ENCODE measurements at places on chromosomes 5 and 9. TPM values are rescaled to one million over a fixed set of nuclear protein-coding genes. Genes with fewer than 3 reads are reported as not detected.

DNA sequence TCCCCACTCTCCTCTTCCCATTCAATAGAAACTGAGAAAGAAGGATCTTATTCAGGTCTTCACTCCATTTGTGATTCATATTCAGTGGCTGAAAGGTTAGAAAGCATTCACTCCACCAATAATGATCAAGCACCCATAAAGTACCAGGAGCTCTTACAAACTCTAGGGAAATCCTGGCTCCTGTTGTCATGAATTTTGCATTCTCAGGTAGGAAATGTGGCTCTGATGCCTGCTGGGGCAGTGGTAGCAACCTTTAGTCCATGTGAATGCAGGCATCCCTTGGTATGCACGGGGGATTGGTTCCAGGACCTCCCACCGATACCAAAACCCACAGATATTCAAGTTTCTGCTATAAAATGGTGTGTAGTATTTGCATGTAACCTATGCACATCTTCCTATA is 3.6 kb upstream of the RORB start:
- H3K27ac ChIP-seq, result no peak overlapping the region
- H3K4me1 ChIP-seq, result peaks cover 10% of the 10 kb centered on the region
- no peaks in the 10 kb centered on the region for H3K36me3 ChIP-seq
- no peak for DNase-seq
- H3K27me3 ChIP-seq, result no peaks in the 10 kb centered on the region
- H3K4me3 ChIP-seq, result no peak overlapping the region

DNA sequence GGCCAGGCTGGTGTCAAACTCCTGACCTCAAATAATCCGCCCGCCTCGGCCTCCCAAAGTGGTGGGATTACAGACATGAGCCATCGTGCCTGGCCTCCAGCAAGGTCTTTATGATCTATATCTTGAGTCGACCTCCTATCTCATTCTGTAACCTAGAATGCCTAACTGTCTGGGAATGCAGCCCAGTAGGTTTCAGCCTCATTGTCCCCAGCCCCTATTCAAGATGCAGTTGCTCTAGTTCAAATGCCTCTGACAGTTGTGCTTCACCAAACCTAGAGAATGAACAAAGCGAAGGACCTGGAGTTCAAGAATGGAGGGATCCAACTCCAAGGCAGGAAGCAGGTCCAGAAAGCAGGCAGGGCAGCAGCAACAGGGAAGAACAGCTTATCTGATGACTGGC is 30.8 kb downstream of the GLRX start:
- no peaks in the 10 kb centered on the region for H3K27me3 ChIP-seq
- H3K27ac ChIP-seq, result no peak overlapping the region
- no peaks in the 10 kb centered on the region for H3K36me3 ChIP-seq
- no peaks in the 10 kb centered on the region for H3K4me1 ChIP-seq
- no peak overlapping the region for H3K4me3 ChIP-seq
- no peak for DNase-seq

DNA sequence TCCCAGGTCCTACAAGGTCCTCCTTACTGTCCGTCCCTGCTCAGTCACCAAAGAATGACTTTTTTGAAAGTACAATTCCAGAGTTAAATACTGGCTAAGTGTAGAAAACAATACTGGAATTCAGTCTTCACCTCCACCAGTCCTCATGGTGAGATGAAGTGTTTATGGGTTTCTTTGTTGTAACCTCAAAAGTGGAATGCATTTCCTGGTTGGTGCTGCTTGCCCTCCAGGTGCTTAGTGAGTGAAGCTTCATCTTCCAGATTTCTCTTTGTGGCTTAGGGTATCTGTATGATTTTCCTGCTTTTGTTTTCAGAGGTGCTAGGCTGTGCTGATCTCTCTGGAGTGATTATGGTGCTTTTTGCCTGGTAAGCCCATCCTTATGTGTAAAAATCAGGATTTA is 49.4 kb upstream of the DHFR start:
- no peak overlapping the region for H3K27ac ChIP-seq
- peaks cover 8% of the 10 kb centered on the region for H3K4me1 ChIP-seq
- H3K4me3 ChIP-seq, result no peak overlapping the region
- no peak for DNase-seq
- no peaks in the 10 kb centered on the region for H3K27me3 ChIP-seq

- no peaks in the 10 kb centered on the region for H3K36me3 ChIP-seq
- no peak for DNase-seq
- no peaks in the 10 kb centered on the region for H3K4me1 ChIP-seq
- no peak overlapping the region for H3K4me3 ChIP-seq
Observed at GRCh38 chr5:8660133-8660893, 791.4 kb downstream of the MTRR start.

DNA sequence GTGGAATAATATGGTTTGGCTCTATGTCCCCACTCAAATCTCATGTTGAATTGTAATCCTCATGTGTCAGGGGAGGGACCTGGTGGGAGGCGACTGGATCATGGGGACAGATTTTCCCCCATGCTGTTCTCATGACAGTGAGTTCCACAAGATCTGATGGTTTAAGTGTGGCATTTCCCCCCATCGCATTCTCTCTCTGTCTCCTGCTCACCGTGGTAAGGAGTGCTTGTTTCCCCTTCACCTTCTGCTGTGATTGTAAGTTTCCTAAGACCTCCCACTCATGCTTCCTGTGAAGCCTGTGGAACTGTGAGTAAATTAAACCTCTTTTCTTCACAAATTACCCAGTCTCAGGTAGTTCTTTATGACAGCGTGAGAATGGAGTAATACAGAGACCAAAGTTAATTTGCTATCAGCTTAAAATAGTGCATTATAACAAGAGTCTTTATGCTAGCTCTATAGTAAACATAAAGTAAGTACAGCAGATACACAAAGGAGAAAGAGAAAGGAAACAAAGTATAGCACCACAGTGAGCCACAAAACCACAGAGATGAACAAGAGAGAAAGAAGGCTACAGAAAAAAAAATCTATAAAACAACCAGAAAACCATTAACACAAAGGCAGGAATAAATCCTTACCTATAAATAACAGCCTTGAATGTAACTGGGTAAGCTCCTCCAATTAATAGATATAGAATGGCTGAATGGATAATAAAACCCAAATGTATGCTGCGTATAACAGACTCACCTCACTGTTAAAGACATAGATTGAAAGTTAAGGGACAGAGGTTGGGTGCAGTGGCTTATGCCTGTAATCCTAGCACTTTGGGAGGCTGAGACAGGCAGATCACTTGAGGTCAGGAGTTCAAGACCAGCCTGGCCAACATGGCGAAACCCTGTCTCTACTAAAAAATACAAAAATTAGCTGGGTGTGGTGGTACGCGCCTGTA is 39.7 kb downstream of the RAPGEF6 start:
- no peaks in the 10 kb centered on the region for H3K36me3 ChIP-seq
- H3K4me1 ChIP-seq, result no peaks in the 10 kb centered on the region
- no peaks in the 10 kb centered on the region for H3K27me3 ChIP-seq
- DNase-seq, result no peak

The C9orf50 gene
- total RNA-seq, result not detected

GRCh38 chr5:150473673-150474358 is 24.3 kb upstream of the RPS14 start:
- H3K4me1 ChIP-seq, result peaks cover 6% of the 10 kb centered on the region
- no peaks in the 10 kb centered on the region for H3K27me3 ChIP-seq
- H3K36me3 ChIP-seq, result no peaks in the 10 kb centered on the region
- no peak for DNase-seq
- no peak overlapping the region for H3K4me3 ChIP-seq

DNA sequence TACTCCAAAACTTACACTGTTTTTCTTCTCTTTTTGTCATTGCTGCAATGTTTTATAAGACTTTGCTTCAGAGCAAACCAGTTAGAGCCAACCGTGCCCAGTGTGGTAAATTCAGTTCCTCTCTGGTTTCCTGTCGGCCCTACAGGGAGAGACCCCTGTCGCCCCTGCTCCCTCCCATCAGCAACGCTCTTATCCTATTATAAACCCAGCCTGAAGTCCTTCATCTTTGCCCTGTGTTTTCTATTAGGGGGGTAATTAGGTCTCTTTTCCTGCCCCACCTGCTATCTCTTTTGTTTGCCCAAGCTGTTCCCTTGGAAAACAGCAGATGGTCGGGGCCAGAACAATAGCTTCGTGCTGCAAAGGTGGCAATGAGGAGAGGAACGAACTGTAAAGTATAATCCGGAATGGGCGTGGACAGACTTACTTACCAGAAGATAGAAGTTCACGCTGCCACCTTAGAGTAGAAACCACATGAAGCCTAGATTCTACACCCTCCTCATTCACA is 21.4 kb upstream of the OTULINL start:
- no peaks in the 10 kb centered on the region for H3K36me3 ChIP-seq
- DNase-seq, result no peak
- H3K27ac ChIP-seq, result no peak overlapping the region

DNA sequence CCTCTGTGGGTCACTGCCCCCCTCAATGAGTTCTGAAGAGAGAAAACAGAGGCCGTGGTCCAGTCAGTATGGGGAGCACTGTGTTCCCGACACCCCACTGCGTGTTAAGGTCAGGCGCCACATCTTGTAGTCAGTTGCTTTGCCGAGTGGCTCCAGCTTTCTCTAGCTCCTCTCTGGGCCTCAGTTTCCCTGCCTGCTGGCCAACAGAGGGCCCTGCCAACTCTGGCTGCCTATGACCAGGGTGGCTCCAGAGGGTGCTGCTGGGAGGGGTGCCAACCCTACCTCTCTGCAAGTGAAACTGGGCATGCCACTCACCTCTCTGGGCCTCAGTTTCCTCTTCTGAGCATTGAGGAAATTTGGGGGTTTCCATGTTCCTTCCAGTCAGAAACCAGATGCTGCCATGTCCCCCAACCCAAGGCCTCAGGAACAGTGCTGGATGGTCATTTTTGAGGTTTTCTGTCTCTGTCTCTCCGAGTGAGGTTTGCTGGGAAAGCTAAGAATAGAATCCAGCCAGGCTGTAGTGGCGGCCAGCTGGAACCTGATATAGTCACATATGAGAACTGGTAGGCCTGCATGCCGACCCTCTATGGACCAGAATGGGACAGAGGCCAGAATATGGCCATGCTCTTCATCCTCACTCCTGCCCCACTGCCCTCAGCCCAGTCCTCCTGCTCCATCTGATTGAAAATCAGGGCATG is 132.1 kb downstream of the PHF2 start:
- no peak overlapping the region for H3K4me3 ChIP-seq
- no peaks in the 10 kb centered on the region for H3K27me3 ChIP-seq
- DNase-seq, result no peak
- H3K27ac ChIP-seq, result no peak overlapping the region
- no peaks in the 10 kb centered on the region for H3K36me3 ChIP-seq

The LHX2 gene
- total RNA-seq, result not detected

GRCh38 chr5:169626779-169627178 is 10.3 kb upstream of the DOCK2 start:
- no peaks in the 10 kb centered on the region for H3K27me3 ChIP-seq
- no peaks in the 10 kb centered on the region for H3K36me3 ChIP-seq
- DNase-seq, result no peak
- no peak overlapping the region for H3K27ac ChIP-seq
- no peaks in the 10 kb centered on the region for H3K4me1 ChIP-seq

DNA sequence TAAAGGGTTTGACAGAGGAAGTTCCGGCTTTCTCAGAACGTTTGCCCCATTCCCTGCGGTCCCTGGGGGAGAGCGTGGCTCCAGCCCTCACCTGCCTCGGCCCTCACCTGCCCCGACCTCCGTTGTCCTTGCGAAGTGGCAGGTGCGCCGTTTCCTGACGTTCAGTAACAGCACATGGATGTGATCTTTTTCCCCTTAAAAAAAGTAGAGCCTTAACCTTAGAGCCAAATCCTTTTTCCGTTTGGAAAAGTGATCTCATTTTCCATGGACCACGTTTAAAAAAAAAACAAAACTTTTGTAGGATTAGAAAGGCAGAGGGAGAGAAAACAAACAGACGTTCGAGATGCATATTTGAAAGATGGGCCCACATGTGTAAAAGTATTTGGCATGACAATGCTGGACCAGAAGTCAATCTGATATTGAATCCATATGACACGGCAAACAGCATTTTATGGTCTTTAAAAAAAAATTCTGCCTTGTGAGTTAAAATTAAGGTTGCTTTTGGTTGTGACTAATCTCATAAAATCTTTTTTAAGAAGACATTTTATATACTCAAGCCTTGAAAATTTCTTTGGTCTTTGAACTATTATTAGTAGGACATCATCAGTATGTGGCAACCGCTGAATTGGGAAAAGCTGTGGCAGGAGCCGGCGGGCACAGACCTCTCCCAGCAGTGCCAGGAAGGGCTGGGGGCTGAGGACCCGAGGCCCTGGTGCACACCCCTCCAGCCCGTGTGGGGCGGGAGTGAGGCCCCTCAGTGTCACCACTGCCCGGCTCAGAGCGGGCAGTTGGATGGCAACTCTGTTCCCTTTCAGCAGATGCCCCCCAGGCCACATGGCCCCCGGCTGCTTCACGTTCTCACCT is 42.5 kb upstream of the EXOC3 start:
- no peaks in the 10 kb centered on the region for H3K36me3 ChIP-seq
- peak; percentile 67 for DNase-seq
- peaks cover 38% of the 10 kb centered on the region for H3K4me1 ChIP-seq
- H3K4me3 ChIP-seq, result peak overlapping the region; percentile 18
- peak overlapping the region; percentile 87 for H3K27ac ChIP-seq

- DNase-seq, result no peak
- H3K27me3 ChIP-seq, result no peaks in the 10 kb centered on the region
- no peak overlapping the region for H3K27ac ChIP-seq
- H3K4me1 ChIP-seq, result no peaks in the 10 kb centered on the region
Observed at GRCh38 chr5:95526871-95527270, 27.9 kb downstream of the SKIC3 start.

The CD274 gene
- total RNA-seq, result 2.2 TPM

DNA sequence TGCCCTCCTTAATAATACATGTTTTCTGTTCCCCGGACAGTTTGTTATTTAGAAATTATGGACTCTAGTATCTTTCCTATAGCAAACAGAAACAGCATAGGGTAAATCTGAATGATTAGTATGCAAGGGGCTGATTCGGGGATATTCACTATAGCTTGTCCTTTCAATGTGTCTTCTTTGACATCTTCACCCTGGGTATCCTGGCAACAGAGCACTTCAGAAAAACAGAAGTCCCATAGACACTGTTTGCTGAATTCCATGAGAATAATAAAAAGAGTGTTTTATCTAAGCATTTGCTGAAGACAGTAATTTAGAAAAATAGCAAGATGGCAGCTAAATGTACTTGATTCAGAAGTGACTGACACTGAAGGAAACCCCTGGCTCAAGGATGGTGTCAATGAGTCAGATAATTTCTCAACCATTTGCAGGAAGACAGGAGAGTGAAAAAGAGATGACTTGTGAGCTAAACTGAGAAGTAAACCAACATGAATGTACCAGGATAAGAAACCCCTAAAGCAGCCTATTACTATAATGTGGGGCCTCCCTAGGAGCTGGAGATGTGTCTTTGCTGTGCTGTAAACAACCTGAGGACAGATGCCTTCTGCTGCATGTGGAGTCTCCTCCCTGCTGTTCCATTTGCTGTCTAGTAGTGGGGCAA is 246.2 kb downstream of the MAN2A1 start:
- H3K36me3 ChIP-seq, result no peaks in the 10 kb centered on the region
- no peaks in the 10 kb centered on the region for H3K4me1 ChIP-seq
- DNase-seq, result no peak
- H3K4me3 ChIP-seq, result no peak overlapping the region

DNA sequence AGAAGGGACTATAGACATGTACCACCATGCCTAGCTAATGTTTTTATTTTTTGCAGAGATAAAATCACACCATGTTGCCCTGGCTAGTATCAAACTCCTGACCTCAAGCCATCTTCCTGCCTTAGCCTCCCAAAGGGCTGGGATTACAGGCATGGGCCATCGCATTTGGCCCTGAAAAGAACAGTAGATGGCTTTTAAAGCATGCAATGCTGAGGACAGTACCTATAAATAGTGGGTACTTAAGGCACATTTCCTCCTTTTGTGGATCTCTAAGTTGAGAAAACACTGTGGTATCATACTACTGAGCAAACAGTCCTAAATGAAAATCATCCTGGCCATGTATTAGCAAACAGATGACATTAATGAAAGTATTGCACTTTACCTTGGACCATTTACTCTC is 119.4 kb downstream of the TTC39B start:
- no peaks in the 10 kb centered on the region for H3K27me3 ChIP-seq
- H3K4me1 ChIP-seq, result no peaks in the 10 kb centered on the region
- peaks cover 57% of the 10 kb centered on the region for H3K36me3 ChIP-seq
- no peak overlapping the region for H3K4me3 ChIP-seq
- DNase-seq, result no peak
- H3K27ac ChIP-seq, result no peak overlapping the region
